Activated CD8-positive, alpha-beta memory T cell treated with anti-CD3 and anti-CD28 coated beads for 1 hour (primary cell): ENCODE measurements at places on chromosomes 6 and 20.

DNA sequence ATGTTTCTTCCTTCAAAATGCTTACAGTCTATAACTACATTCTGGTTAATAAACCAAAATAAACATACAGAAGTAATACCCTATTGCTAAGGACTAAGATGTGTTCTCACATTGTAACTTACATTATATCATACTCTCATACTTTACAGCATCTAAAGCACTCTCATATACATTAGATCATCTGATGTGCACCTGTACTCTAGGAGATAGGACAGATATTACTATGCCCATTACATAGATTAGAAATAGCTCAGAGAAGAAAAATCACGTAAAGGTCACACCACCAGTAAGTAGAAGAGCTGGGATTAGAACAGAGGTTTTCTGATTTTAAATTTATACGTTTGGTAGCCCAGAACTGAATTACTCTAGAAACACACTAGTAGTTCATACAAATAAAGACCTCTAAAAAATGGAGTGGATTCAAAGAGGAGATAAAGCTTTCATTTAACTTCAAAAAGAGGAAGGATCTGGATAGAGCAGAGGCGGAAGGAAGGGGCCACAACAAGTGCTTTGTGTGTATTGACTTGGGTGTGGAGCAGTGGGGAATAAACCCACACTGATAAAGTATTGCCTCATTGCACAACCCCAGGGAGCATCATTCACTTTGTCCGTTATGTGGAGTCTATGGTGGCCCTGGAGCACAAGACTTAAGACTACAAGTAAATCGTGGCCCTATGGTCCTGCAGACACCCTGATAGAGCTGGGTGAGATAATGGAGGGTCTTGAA, 30.9 kb downstream of the SLC2A12 start:
- no peak for DNase-seq

DNA sequence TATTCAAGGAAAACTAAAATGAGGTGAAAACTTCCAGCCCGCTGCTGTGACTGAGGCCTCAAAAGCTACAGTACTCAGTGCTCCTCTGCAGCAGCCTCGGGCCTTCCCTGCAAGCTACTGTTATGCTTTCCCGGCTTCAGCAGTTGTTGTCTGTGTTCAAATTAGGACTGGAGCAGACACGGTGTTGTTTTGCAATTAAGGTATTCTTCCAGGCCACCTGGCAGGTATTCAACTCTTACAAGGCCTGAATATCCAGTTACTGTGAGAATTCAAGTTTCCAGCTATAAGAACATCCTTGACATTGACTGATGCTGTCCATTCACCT, 10.7 kb downstream of the TXNDC5 start:
- no peak for DNase-seq

- peak; percentile 33 for DNase-seq
Observed at GRCh38 chr6:34154668-34155447, 9.0 kb upstream of the GRM4 start.

DNA sequence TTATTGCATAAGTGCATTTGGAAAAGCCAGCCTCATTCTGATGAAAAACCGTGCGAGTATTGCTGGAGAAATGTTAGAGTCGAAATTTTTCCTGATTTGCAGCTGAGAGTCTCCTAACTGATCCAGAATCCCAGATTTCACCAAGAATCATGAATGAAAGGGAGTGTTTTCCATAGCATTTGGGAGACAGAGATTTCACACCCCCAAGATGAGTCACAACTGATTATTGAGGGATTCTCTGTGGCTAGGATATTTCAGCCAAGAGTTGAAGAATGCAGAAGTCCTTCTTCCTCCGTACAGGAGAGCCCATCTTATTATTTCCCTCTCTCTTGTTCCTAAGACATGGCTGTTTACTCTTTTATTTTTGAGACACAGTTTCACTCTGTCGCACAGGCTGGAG, 82.2 kb upstream of the SALL4 start:
- no peak for DNase-seq

DNA sequence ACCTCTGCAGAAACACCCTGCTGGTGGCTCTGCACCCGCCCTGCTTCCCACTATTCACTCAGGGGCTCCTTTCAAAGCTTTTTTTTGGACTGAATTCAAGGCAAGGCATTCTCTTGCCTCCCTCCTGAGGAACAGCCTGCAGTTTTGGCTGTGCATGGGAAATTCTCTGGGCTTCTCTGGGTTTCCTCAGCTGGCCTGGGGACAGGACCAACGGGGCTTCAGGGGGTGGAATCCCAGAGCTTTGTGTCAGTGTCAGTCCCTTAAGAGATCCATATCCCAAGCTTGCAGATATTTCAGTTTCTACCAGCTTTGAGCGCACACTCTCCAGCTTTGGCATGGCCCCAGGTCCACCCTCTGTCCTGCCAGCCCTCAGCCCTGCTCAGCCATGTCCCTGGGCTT, 2.0 kb downstream of the SCRT2 start:
- no peak for DNase-seq

GRCh38 chr6:3226481-3227362, 731 bp downstream of the TUBB2B start:
- DNase-seq: no peak

GRCh38 chr20:32443386-32443974, 85.3 kb downstream of the ASXL1 start:
- no peak for DNase-seq

DNA sequence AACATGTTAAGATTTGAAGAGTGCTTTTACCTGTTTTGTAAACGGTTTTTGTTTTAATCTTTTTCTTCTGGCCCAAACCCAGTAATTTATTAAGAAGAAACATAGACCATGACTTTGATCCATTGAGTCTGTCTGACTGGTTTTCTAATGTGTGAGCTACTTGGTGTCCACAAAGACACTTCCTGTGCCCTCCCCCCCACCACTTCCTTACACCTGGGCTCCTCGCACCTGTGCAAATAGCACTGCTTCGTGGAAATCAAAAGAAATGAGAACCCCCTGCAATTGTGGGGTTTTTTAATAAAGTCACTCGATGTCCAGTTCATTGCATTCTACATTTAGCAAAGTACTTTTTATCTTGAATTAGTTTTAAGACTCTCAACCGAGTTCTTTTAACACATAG, 65.5 kb downstream of the SMOC2 start:
- DNase-seq: no peak
